Spleen (tissue), 13 donors: ENCODE measurements at places on chromosomes 5 and 9.

DNA sequence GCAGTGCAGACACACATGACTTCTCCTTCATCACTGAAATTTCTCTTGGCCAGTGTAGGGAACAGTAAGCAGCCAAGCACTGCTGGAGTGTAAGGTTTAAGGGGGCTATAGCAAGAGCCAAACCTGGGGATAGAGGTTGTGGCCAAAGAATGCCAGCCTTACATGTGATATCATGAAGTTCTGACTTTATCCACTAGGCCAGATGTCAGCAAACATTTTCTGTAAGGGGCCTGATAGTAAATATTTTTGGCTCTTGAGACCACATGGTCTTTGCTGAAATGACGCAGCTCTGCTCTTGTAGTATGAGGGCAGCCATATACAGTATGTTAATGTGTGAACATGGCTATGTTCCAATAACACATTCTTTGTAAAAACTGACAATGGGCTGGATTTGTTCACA, 29.7 kb upstream of the FYB1 start:
- no peak for DNase-seq

GRCh38 chr5:96228408-96228807, 204.6 kb downstream of the PCSK1 start:
- no peak for DNase-seq

GRCh38 chr9:33190021-33190705, 23.0 kb upstream of the B4GALT1 start:
- DNase-seq, result no peak

GRCh38 chr9:26399556-26399955, 493.0 kb downstream of the CAAP1 start:
- no peak for DNase-seq

DNA sequence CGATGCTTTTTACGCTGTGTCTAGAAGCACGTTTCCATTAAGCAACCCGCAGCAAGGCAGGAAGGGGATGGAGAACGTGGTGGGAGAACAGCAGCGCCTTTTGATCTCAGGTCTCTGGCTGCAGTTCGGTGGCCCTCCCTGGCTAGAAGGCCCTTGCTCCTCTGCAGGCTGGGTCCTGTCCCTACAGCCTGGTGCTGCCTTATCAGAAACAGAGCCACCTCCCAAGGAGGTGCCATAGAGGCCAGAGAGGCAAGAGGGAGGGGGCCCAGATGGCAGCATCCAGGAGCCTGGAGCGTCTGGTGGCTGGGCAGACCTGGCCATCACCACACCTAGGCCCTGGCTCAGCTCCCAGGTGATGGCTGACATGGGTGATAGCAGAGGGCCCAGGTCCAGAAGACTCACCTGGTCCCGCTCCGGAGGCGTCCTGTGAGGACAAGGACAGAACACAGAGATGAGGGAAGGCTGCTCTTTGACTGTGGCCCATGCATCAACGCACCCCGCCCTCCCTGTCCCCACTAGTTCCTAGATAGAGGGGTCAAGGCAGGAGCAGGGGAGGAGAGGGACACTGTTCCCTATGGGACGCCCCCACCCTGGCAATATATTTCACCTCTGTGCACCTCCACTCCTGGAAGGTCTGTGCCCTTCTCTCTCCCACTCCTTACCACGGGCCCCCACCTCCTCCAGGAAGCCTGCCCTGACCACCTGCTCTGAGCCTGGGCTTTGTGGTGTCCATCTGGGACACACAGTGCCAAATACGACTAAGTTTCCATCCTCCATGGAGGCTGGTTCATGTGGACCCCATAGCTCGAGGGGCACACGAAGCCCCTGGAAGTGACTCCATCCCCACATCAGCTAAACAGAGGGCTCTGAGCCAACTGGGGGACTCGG, 41.6 kb upstream of the SARDH start:
- DNase-seq, result peak; percentile 44

GRCh38 chr9:129383019-129383560, 205.0 kb upstream of the IER5L start:
- DNase-seq, result no peak

DNA sequence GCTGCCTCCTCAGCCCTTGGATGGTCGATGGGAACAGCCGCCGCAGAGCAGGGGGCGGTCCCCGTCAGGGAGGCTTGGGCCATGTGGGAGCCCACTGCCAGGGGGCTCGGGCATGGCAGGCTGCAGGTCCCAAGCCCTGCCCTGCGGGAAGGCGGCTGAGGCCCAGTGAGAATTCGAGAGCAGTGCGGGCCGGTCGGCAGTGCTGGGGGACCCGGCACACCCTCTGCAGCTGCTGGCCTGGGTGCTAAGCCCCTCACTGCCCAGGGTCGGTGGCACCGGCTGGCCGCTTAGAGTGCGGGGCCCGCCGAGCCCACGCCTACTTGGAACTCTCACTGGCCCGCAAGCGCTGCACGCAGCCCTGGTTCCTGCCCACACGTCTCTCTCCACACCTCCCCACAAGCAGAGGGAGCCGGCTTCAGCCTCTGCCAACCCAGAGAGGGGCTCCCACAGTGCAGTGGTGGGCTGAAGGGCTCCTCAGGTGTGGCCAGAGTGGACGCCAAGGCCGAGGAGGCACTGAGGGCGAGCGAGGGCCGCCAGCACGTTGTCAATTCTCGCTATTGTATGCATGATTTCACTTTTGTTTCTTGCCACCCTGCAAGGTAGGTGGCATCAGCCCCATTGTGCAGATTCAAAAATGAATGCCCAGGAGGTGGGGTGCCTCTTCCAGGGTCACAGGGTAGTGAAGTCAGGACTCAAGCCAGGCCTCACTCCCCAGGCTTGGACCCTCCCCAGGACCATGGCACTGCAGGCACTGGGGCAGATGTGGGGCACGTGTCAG, 48.6 kb downstream of the COL15A1 start:
- DNase-seq, result no peak

GRCh38 chr5:135833961-135834638, 363 bp upstream of the SLC25A48 start:
- DNase-seq, result peak; percentile 66

GRCh38 chr5:64944868-64945267, 176.1 kb downstream of the CWC27 start:
- DNase-seq, result no peak

DNA sequence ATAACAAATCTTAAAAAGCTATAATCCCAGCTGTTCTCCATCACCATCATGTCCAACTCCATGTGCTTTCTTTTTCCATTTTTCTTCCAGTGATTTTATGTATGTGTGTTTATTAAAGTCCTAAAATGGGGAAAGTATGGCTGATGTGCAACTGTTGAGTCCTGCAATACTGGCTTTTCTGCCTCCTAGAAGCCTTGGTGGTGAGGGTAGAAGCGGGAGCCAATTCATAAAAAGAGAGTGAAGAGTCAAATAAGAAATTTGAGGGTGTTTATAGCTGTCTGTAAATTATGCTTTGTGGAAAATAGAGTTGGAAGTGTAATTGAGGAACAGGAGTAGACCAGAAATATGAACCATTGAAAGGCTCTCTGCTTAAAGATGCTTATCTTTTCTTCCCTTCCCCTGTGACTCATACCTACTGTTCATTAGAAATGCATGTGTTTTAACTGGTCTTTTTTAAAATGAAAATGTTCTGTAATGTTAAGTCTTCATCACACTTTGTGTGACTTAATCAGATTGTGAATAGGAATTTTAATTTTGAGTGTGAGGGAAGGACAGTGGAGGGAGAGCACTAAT, 80.1 kb downstream of the ZCCHC7 start:
- DNase-seq, result no peak

DNA sequence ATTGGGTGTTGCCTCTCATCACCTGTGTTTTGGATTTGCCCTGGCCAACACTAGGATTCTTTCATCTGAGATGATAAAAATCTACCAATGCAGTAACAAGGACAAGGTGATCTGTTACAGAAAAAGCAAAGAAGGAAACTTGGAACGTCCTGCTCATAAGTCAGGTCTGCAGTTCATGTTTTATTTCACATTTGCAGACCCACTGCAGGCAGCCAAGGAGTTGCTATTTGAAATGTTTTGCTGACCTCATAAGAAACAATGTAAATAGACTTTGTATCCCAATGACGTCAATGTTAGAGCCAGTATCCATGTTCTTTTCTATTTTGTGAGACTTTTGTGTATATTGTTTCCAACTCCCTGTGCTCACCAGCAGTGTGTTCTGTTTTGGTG, 312.9 kb downstream of the DEPDC1B start:
- no peak for DNase-seq
